Fibroblast of skin of right biceps (primary cell): ENCODE measurements at places on chromosomes 5 and 9.

GRCh38 chr5:124744170-124744971, 2.1 kb downstream of the ZNF608 start:
- DNase-seq, result peak; percentile 28

DNA sequence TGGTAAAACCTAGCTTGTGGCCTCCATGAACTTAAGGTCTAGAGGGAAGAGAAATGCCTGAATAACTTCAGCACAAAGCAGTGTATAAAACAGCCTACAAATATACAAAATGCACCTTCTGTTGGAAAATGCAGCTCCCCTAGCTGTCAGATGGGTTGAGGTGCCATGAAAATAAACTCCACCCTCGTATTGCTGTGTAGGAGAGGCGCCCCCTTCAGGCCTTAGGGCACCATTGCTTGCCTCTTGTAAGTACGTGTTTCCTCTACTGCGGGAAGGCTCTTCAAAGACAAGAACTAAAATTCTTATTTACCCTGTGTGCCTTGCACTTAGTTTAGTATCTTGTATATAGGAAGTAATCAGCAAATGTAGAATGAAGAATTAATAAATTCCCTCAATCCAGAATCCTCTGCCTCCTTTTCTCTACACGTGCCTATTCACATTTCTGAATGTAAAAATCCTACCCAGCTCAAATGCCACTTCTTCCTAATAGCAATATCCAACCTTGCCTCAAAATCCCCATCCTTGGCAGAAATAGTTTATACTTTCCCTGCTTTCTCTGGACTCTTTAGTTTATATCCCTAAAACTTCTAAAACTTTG, 393.7 kb upstream of the PDE4D start:
- peak; percentile 59 for DNase-seq

DNA sequence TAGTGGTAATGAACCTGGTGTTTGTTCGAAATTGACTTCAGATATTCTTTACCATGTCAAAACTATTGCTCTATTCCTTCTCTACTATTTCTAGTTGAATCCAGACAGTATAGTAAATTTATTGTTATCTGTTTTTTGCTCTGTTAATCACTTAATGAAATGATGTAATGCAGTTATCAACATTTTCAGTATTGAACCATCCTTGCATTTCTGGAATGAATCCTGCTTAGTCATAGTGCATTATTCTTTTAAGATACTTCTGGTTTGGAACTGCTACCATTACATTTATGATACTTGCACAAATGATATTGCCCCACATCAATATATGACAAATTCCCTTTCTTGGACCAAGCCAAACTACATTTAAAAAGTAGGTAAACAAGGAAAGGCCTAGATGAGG, 554.0 kb upstream of the KLF4 start:
- DNase-seq, result no peak

- no peak for DNase-seq
These were observed 5.4 kb downstream of the RAD17 start for GRCh38 chr5:69374911-69375446.

DNA sequence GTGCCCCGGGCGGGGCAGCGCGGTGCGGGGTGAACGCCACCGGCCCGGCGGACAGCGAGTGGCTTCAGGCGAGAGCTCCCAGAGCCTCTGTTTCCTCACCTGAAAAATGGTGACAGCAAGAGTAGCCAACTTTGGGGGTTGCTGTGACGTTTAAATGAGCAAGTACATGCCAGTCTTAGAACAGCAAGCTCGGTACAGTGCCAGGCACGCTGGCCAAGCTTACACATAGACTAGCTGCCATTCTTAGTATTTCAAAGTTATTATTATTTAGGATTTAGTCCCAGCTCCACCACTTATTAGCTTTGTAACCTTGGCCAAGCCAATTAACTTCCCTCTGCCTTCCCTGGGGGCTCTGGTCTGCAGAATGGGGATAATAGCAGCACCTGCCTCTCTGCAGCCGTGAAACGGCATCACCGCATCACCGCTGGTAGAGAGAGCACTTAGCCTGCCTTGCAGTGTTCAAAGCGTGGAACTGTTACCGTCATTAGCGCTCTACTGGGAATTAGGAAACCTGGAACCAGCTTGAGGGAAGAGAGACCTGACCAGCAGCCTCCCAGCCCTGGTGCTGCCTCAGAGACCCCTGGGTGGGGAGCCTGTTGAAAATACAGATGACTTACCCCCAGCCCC, at the start of gene C9orf50:
Gene C9orf50 (minus strand): TSS at position 433 of the 627 bp plus-strand sequence. CDS start 527 bp downstream, outside the sequence.
- DNase-seq, result no peak
